CD4-positive, alpha-beta T cell (primary cell): ENCODE measurements at places on chromosomes 3 and 15. TPM values are rescaled to one million over a fixed set of nuclear protein-coding genes. Genes with fewer than 3 reads are reported as not detected.

DNA sequence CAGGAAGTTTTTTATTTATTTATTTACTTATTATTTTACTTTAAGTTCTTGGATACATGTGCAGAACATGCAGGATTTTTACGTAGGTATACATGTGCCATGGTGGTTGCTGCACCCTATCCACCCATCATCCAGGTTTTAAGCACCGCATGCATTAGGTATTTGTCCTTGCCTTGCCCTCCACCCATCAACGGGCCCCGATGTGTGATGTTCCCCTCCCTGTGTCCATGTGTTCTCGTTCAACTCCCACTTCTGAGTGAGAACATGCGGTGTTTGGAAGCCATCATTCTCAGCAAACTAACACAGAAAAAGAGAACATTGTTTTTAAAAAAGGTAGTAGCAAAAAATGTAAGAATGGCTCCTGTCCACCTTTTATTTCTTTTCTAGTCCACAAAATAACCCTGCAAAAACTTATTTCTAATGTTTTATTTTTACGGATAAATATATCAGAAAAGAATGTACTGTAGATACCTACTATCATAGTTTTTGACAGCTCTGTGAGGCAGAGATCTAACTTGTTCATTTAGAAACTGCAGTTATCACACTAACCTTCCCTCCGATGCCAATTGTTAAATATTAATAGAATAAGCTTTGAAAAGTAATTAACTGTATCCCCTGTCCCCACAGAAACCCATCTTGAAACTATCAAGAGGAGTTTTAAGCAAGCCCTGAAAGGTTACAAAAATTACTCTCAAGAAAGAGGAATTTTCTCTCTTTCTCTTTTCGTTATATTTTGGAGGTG lies 189.2 kb downstream of the LPP start:
- H3K36me3 ChIP-seq = no peaks in the 10 kb centered on the region
- DNase-seq = no peak
- H3K4me3 ChIP-seq = no peak overlapping the region
- H3K27me3 ChIP-seq = no peaks in the 10 kb centered on the region
- H3K27ac ChIP-seq = no peak overlapping the region

GRCh38 chr3:29582273-29582672 lies 301.4 kb downstream of the RBMS3 start:
- H3K4me3 ChIP-seq = no peak overlapping the region
- H3K27me3 ChIP-seq = no peaks in the 10 kb centered on the region
- H3K27ac ChIP-seq = no peak overlapping the region
- no peaks in the 10 kb centered on the region for H3K36me3 ChIP-seq
- no peaks in the 10 kb centered on the region for H3K4me1 ChIP-seq

Gene PLAAT1
- total RNA-seq = not detected

DNA sequence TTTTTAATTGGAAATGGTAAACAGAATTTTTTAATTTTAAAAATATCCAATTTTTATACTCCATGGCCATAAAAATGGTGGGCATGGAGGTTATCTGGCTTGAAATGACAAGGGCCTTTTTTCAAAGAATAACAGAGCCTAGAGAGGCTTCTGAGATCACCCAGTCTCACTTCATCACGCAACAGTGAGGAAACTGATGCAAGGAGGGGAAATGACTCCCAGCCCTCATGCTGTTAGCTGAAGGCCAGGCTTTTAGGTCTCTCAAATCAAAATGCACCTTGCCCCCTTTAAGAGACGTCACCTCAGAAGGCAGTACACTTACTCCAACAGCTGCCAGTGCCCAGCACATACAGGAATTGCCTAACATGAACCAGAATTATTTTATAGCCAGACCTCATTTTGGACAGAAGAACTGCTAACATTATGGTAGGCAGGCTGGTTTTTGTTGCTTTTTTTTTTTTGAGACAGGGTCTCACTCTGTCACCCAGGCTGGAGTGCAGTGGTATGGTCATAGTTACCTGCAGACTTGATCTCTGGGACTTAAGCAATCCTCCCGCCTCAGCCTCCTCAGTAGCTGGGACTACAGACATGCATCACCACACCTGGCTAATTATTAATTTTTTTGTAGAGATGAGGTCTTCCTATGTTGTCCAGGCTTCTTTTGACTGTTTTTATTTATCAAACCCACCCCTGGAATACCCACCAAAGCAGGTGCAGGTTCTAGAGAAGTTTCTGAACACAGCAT lies 9.1 kb downstream of the RAB43 start:
- no peak for DNase-seq
- peaks cover 65% of the 10 kb centered on the region for H3K36me3 ChIP-seq
- peak overlapping the region; percentile 11 for H3K27ac ChIP-seq
- no peaks in the 10 kb centered on the region for H3K27me3 ChIP-seq
- H3K4me3 ChIP-seq = no peak overlapping the region

- no peaks in the 10 kb centered on the region for H3K4me1 ChIP-seq
- H3K4me3 ChIP-seq = no peak overlapping the region
- H3K27me3 ChIP-seq = no peaks in the 10 kb centered on the region
- DNase-seq = no peak
Observed at GRCh38 chr15:75058127-75058905, 34.9 kb downstream of the PPCDC start.

Gene IP6K1
- total RNA-seq = 36.0 TPM
